Putamen (tissue), 1 donor: ENCODE measurements at places on chromosomes 11 and 22.

DNA sequence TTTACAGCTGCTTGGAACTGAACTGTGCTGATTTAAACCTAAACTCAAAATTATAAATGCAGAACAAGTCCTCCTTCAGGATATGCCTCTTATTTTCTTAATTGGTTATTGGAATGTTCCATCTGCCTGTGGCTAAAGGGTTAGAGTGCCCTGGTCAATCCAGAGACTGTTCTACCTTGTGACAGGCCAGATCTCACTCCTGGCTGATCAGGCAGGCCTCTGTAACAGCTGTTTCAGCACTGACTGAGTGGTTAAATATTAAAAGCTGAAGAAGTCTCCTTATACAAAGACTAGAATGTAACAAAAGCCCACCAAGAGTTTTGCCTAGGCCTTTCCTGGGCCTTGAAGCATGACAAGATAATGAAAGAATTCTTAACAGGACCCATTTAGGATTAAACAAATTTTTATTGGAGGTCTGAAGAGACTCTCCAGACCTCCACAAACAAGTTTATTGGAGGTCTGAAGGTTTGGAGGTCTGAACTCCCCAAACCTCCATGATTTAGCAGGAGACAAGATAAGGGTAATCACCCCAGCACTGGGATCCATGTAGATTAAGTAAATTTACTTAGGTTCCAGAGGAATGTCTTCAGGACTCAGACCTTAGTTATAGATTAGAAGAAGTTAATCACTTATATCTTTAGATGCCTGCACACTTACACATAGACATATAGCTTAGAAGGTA, 35.8 kb downstream of the TMPRSS5 start:
- DNase-seq = no peak

GRCh38 chr11:13698132-13698531, 29.7 kb downstream of the FAR1 start:
- no peak for DNase-seq

DNA sequence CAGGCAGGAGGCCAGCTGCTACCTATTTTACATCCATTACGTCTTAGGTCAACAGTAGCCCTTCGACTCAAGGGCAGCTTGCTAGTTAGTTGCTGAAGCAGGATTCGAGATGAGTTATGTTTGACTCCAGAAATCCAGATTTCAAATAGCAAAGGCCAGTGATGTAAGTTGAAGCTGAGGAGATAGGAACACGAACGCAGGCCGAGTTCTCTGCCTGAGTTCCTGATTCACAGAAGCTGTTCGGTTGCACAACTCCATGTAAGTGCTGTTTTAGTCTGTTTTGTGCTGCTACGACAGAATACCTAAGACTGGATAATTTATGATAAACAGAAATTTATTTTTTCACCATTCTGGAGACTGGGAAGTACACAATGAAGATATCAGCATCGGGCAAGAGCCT, 111.2 kb downstream of the SLC1A2 start:
- DNase-seq = no peak

GRCh38 chr11:95245038-95245437, 14.0 kb upstream of the SESN3 start:
- no peak for DNase-seq

- DNase-seq = no peak
Measured at GRCh38 chr11:112786886-112787530, 174.2 kb upstream of the NCAM1 start.

- DNase-seq = peak; percentile 84
Measured at GRCh38 chr11:6606471-6607189, 3.1 kb downstream of the ILK start.

DNA sequence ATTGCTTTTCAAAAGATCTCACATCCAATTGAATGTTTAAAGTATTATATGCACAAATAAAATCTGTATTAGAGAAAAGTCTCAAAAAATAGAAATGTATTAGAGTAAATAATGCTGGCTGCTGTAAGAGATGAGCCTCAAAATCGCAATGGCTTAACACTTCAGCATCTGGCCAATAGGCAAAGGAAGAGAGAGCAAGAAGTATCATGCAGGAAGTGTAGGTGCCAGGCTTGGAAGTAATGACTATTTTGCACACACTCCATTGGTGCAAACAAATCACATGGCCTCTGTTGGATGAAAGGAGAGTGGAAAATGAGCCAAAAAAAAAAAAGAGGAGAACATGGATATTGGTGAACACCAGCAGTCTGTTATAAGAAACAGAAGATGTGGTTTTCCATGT, 193.0 kb upstream of the E2F8 start:
- no peak for DNase-seq

GRCh38 chr11:2317354-2318050, 15.7 kb downstream of the TSPAN32 start:
- DNase-seq = no peak

- DNase-seq = peak; percentile 28
Measured at GRCh38 chr22:19121631-19122142, 525 bp downstream of the DGCR2 start.

GRCh38 chr11:100602716-100603115, 84.4 kb upstream of the ARHGAP42 start:
- no peak for DNase-seq

DNA sequence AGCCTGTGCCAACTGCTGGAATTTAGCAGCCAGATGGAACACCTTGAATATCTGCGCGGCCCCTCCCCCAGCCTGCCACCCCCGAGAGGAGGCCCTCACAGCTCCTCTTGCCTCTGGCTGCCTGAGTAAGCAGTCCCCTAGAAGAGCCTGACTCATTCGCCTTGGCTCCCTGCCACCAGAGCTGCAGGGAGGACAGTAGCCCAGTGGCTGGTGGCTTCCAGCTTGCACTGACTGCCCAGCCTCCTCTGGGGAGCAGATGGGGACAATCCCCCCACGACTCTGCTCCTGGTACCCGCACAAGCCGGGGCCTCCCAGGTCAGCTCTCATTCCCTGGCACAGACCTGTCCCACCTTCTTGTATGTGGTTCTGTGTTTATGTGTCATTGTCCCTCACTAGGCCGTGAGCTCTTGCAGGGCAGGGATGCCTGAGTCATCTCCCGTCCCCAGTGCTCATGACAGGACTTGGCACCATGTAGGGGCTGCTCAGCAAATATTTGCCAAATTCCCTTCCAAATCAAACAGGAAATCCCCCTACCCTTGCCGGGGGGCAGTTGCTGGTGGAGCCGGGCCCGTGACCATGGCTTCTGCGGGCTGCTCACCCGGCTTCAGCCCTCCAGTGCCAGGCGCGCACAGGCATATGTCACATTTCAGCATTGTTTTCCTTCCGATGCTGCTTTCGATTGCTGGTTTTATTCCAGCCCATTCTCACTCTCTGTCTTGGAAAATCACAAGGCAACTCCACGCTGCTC, 43.6 kb downstream of the CACNG2 start:
- peak; percentile 87 for DNase-seq

DNA sequence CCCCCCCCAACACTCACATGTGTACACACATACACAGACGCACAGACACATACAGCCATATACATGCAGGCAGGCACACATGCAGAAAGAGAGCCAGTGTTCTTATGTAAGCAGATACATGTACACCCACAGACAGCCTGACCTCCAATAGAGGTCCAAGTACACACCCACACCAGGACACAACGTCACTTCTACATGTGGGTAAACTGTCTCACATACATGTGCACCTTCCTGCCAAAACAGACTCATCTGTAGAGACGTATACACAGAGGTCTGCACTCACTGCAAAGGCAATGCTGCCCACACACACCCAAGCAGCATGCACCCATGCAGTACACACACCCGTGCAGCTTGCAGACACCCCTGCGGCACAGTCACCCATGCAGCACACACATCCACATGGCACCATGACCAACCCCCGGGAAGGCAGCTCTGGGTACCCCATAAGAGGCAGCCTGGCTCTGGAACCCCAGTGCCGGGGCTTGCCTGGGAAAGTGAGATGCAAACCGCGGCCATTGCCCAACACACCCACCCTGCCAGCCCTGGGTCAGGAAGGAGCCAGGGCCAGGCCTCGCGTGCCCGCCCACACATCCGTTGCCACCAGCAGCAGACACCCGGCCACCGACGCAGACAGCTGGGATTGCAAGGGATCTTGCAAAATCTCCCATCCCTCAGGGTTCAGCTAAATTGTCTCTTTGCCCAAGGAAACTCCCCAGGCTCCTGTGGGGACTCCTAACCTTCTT, 10.1 kb downstream of the CASTOR1 start:
- no peak for DNase-seq

DNA sequence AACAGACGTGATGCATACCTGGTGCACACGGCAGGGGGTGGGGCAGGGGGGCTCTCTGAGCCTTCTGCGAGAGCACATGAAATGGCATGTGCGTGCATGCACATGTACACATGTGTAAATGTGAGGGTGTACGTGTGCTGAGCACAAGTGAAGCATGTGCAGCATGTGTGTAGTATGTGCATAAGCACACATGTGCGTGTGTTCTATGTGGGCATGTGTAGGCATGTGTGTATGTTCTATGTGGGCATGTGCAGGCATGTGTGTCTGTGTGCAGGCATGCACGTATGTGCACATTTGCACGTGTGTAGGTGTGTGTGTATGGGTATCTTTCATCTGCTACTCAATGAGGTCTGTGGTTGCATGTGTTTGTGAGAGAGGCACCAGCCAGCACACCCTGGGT, 371.2 kb downstream of the CTTN start:
- no peak for DNase-seq

DNA sequence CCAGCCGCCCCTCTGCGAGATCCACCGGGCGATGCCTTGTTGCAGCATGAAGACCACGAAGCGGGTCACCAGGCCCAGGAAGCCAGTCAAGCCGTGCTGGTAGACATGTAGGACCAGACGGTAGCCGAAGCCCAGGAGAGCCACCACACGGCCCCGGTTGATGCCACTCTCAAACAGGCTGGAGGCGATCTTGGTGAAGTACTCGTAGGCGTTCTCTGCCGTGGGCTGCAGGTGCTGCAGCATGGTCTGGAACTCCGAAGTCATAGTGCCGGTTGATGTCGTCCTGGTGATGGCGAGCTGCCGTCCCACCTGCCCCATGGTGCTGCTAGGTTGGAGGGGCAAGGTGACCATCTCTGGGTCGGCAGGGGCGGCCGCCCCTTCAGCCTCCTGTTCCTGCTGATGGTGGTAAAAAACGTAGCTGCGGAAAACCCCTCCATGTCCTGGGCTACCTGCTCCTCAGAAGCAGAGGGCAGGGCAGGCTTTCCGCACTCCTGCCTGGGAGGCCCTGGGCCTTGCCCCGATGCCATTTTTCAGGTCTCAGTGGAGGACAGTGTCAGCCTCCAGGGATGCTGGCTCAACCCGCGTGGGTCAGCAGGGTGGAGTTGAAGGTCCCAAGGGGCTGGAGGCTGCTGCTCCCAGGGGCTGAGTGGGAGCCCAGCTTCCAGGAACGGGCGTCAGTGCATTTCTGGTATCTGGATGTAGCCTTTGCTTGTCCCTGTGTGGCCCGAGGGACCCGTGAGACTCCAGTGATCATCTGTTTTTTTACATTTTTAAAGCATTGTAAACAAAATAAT, 98.7 kb downstream of the ADAMTS15 start:
- DNase-seq = no peak

DNA sequence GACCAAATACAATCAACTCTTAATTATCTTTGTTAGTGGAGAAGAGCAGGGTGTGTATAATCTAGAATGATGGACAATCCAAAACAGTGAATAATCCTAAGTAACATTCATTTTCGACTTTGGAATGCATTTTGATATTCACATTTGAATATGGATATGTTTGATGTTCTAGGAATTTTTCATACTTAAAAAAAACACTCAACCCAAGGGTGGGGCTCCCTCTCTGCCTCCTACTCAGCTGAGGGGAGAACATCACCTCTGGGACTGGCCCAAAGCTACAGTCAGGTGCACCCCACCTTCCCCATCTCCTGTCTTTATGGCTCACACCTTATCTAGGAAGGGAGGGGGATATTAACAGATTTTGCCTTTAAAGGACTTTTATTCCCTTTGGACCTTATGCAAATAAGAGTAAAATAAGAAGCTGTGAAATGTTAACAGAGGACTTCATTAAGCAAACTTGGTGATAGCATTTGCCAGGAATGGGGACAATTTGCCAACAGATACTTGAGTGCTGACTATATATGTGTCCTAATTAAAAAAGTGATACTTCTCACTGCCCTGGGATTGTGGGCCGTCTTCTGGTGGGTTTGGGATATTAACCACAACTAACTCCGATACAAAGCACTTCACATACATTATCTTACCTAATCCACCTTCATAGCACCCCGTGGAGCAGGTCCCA, 187.0 kb downstream of the ST3GAL4 start:
- DNase-seq = no peak

DNA sequence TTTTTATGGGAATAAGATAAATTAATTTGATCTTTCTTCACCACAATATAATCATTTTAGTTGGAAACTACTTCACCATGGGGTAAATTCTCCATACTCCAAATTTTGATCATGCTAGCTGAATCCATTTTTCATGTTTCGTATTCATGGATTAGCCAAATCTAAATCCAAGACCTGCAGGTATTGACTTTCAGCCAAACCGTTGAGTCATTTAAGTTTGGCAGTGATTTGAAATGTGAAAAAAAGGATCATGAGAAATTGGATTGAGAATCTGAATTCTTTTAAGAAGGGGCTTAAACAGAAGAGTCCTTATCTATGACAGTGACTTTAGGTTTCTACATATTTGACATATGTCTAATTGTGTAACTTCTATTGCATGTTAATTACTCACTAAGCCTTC, 5.3 kb downstream of the GAS2 start:
- DNase-seq = no peak

- peak; percentile 50 for DNase-seq
Measured at GRCh38 chr22:45577746-45578523, 75.3 kb downstream of the FBLN1 start.

GRCh38 chr11:113571531-113571930, 96.3 kb upstream of the DRD2 start:
- DNase-seq = no peak

DNA sequence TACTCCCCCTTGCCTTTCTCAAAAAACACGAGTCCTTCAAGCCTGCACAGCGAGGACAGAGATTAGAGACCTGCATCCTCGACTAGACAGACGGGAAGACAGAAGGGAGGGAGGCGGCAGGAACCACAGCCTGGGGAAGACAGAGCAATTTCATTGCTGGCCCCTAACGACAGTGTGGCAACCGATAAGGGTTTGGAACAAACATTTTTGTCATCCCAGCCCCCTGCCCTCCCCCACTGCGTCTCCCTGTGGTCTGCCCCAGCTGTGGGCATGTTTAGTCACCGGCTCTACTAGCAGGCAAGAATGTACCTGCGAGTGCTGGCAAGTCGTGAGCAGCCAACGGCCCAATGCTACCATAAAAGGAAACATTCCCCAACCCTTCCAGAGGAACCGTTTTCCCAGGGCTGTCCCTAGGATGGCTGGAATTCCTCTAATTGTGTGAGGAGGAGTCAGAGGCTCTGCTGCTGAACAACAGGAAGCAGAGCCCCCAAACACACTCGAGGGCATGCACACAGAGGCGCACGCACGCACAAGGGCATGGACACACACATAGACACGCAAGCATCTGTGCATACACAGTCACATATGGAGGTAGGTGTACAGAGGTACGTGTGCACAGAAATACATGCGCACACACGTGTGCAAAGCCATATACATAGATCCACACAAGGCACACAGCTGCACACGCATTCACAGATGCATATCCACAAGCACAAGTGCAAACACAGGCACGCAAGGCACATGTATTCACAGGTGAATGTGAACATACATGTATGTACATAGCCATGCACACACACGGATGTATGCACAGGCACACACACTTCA, 58.3 kb downstream of the MYH9 start:
- no peak for DNase-seq
